Psoas muscle (tissue), 8 donors: ENCODE measurements at places on chromosomes 16 and 17. TPM values are rescaled to one million over a fixed set of nuclear protein-coding genes. Genes with fewer than 3 reads are reported as not detected.

DNA sequence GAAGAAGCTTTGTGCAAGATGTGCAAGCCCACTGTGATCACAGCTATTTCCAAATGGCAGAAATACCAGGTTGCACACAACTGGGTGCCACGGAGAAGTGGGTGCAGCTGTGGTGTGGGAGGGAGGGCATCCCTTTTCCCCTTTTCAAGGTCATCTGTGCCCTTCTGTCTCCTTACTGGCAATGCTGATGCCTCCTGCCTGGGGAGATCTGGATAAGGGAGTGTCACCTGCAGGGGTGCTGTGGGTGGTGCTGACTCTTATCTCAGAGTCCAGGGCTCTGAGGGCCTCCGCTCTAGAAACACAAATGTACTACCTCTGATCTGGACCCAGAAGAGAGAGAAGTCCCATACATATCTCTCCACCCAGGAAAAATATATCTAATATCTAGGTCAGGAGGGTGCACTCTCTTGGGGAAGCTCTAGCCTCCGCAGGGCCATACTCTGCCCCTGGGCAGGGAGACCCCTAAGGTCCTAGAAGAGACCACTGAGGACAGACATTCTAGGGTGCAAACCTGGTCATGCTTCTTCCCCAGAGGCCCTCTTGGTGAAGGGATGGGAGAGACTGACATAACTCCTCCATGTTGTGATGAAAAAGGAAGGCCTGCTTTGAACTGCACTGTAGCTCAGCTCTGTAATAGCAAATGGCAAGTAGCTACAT is 18.5 kb downstream of the NPRL3 start:
- no peaks in the 10 kb centered on the region for H3K36me3 ChIP-seq
- no peak for DNase-seq
- H3K4me3 ChIP-seq, result no peak overlapping the region

- no peak overlapping the region for H3K4me3 ChIP-seq
- H3K27ac ChIP-seq, result no peak overlapping the region
- DNase-seq, result no peak
Measured at GRCh38 chr16:21224800-21225199, 8.7 kb upstream of the ANKS4B start.

GRCh38 chr17:30347488-30347887 is 13.6 kb upstream of the TMIGD1 start:
- H3K27me3 ChIP-seq, result no peaks in the 10 kb centered on the region
- no peak for DNase-seq
- no peaks in the 10 kb centered on the region for H3K36me3 ChIP-seq
- H3K27ac ChIP-seq, result no peak overlapping the region
- no peak overlapping the region for H3K4me3 ChIP-seq

DNA sequence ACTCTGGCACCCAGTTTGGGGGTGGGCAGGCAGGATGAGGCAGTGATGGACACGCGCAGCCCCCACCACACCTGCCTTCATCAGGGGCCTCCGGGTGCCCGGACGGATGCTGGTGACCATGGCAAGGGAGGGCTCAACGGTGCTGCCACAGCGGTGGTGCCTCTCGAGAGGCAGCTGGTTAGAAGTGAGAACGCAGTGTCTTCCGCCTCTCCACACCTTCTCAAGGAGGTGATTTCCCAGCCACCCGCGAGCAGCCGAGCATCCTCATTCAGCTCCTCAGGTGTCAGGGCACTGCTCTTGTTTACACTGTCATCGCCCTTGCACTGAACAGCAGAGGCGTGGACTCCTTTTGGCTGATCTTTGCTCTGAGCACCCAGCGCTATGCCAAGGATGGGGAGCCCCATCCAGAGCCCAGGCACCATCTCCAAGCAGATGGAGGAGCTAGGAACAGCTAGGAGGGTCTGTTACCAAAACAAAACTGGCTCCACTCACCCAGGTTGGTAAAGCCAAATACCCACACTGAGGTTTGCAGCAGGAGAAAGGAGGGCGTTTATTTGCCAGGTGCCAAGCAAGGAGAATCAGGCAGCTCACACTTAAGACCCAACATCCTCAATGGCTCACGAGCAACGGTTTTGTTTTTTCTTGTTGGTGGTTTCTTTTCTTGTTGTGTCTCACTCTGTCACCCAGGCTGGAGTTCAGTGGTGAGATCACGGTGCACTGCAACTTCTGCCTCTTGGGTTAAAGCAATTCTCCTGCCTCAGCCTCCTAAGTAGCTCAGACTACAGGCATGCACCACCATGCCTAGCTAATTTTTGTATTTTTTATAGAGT is 174.3 kb upstream of the TNRC6C start:
- H3K36me3 ChIP-seq, result no peaks in the 10 kb centered on the region
- no peak for DNase-seq
- no peaks in the 10 kb centered on the region for H3K27me3 ChIP-seq
- H3K4me3 ChIP-seq, result no peak overlapping the region
- no peaks in the 10 kb centered on the region for H3K4me1 ChIP-seq

DNA sequence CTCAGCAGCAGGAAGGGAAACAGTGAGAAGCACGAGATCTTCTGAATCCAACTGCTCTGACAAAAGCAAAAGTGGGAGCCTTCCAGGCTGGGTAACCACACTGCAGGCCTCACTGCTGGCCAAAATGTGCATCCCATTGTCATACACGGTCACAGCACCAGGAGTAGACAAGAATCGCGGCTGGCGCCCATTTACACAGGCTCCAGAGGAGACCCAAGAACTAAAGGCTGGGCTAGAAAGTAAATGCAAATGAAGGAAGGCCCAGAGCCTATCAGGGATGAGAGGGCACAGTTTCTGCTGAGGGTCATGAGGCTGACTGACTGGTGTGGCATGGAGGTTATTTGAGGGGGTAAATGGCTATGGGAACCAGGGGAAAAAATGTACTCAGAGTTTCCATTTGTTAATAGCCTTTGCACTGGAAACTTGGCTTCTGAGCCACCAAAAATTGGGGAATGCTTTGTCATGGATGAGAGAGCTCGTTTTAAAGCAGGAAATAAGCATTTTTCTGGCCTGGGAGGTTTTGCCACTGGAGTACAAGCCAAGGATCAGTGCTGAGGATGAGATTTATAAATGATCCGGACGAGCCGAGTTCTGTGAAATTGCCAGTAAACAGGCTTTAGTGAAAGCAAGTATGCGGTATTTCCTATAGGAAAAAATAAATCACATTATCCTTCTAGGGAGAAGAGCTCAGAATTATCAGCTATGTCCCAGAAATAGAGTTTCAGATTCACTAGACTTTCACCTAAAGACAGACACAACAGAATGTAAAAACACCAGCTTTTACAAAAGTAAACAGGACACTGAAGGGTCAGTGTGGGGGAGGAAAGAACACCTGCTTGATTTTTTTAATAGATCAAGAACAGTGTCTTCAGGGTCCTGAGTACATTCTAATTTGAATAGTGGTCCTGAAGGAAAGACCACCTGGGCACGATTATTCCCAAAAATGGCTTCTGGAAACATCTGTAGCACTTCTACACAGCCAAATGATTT is 66.9 kb upstream of the GSG1L start:
- no peak for DNase-seq
- peaks cover 96% of the 10 kb centered on the region for H3K36me3 ChIP-seq
- no peaks in the 10 kb centered on the region for H3K27me3 ChIP-seq
- H3K27ac ChIP-seq, result peak overlapping the region; percentile 12
- H3K4me3 ChIP-seq, result no peak overlapping the region

DNA sequence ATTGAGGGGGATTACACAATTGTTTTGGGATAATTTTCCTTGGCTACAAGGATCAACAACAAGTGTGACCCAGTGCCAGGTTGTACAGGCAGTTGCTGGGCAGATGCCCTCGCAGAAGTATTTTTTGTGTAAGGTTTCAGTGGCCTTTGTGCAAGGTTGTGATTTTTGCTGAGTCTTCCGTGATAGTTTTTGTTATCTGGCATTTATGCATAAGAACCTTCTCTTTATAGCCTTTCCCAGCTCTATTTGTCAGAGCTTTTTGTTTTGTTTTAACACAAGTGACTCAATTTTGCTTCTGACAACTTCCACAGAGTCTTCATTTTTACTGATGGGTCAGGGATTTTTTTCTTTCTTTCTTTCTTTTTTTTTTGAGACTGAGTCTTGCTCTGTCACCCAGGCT is 6.7 kb upstream of the PRPSAP1 start:
- no peaks in the 10 kb centered on the region for H3K4me1 ChIP-seq
- no peak overlapping the region for H3K4me3 ChIP-seq
- H3K27ac ChIP-seq, result no peak overlapping the region
- no peaks in the 10 kb centered on the region for H3K36me3 ChIP-seq
- no peaks in the 10 kb centered on the region for H3K27me3 ChIP-seq
- no peak for DNase-seq

The MT1E gene
- 122 TPM for polyA plus RNA-seq

The DPEP3 gene
- polyA plus RNA-seq, result 0.12 TPM

DNA sequence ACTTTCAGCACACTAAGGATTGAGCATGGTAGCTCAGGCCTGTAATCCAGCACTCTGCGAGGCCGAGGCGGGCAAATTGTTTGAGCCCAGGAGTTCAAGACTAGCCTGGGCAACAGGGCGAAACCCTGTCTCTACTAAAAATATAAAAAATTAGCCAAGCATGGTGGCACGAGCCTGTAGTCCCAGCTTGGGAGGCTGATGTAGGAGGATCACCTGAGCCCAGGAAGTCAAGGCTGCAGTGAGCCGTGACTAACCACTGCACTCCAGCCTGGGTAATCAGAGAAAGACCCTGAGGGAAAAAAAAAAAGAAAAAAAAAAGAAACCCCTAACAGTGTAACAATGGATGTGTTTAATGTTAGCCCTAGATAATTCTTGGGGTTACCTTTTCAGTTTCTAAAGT is 24.0 kb downstream of the PARN start:
- H3K27ac ChIP-seq, result no peak overlapping the region
- H3K27me3 ChIP-seq, result no peaks in the 10 kb centered on the region
- DNase-seq, result no peak
- H3K4me3 ChIP-seq, result no peak overlapping the region

The KRTAP4-5 gene
- not detected for polyA plus RNA-seq

The KRT12 gene
- not detected for polyA plus RNA-seq

DNA sequence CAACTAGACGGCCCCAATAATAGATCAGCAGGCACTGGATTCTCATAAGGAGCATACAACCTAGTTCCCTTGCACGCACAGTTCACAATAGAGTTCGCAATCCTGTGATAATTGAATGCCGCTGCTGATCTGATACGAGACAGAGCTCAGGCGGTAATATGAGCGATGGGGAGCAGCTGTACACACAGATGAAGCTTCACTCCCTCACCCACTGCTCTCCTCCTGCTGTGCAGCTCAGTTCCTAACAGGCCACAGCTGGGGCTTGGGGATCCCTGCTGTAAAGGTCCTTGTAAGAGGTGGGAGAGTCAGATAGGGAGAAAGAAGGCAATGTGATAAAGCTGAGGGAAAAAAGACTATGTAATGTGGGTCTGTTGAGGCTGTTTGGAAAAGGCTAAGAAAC is 577.5 kb downstream of the RBFOX1 start:
- no peak for DNase-seq
- no peak overlapping the region for H3K27ac ChIP-seq
- H3K4me1 ChIP-seq, result no peaks in the 10 kb centered on the region
- H3K4me3 ChIP-seq, result no peak overlapping the region

DNA sequence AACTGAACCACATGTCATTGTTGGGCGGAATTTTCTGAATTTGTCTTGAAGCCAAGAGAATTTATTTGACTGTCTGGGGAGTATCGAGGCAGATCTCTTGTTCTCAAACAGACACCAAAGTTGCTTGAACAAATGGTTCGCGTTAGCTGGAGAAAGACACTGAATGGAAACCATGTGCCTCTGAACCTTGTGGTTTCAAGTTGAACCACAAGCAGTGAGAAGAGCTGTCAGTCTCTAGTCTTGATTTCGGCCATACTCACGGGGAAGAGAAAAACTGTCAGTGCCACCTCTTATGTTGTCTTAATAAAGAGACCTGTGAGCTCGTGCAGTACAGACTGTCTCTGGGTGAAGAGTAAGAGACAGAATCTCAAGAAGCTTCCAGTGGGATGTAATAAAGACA is 886.5 kb upstream of the SOX9 start:
- DNase-seq, result no peak
- no peaks in the 10 kb centered on the region for H3K36me3 ChIP-seq
- no peaks in the 10 kb centered on the region for H3K27me3 ChIP-seq
- H3K4me1 ChIP-seq, result no peaks in the 10 kb centered on the region

The C16orf86 gene
- 4.5 TPM for polyA plus RNA-seq

DNA sequence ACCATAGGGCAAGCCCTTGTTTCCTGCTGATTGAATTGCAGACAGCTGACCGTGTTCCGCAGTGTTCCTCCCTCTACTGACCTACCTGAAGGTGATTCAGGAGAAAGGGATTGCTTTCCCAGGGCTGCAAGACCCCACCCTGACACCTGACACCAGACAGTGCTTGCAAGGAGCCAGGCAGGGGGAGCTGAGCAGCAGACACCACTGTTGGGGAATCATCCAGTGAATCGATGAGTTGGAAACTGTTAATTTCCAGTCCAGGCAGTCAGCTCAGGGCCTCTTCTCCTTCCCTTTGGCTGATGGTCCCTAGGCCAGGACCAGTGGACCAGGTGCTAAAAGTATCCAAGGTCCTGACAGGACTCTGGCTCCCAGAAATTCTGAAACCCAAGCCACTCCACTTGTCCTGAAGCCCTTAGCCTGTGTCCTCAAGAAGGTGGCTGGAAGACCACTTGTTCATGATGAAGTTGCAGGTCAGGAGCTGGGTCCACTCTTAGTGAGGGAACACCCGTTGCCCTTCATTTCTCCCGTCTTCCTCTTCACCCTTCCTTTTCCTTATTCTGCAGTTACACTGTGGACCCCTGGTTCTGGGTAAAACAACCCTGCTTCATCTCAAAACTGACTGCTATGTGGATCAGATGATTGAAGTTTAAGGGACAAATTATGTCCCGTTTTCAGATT is 9.5 kb upstream of the UNK start:
- DNase-seq, result no peak
- no peaks in the 10 kb centered on the region for H3K27me3 ChIP-seq
- H3K4me1 ChIP-seq, result peaks cover 51% of the 10 kb centered on the region
- H3K4me3 ChIP-seq, result peak overlapping the region; percentile 88
- H3K36me3 ChIP-seq, result no peaks in the 10 kb centered on the region

The XAF1 gene
- 7.4 TPM for polyA plus RNA-seq

DNA sequence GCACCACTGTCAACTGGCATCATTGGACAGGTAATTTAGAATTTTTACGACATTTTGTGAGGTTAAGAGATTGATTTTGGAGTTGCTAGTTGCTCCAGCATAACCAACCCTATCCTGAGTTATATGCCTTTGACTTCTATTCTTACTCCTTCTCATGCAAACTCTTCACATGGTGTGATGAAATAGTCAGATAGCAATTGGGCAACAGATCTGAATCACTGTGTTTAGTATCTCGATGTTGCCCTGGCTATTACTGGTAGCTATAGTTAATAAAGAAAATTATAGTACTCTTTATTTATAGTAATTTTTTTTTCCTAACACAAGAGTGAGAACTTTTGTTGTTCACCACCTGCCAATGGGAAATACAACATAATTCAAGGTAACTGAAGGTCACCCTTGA is 494.8 kb upstream of the TOM1L1 start:
- H3K4me3 ChIP-seq, result no peak overlapping the region
- H3K27ac ChIP-seq, result no peak overlapping the region
- H3K4me1 ChIP-seq, result no peaks in the 10 kb centered on the region
- no peak for DNase-seq

DNA sequence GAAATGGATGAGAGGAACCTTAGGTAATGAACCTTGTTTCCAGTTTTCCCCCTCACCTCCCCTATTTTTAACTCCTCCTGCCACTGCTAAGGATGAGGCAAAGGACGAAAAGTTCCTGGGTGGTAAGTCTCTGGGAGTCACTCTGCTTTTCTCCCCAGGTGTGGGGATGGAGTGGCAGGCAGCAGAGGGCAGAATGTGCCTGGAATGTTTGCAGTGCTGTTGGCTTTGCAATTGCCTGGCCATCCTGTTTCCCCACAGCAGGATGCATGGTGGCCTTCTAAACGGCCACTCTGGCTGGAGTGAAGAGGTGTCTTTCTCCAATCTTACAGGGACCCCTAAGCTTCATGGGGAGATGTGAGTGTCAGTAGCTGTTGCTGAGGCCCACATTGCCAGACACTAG is 432.5 kb upstream of the ZFHX3 start:
- no peaks in the 10 kb centered on the region for H3K27me3 ChIP-seq
- no peak overlapping the region for H3K4me3 ChIP-seq
- no peaks in the 10 kb centered on the region for H3K36me3 ChIP-seq
- no peaks in the 10 kb centered on the region for H3K4me1 ChIP-seq
